Smooth muscle cell of bladder (primary cell): ENCODE measurements at places on chromosomes 5 and 9. TPM values are rescaled to one million over a fixed set of nuclear protein-coding genes. Genes with fewer than 3 reads are reported as not detected.

ADAMTS16 gene
- total RNA-seq = 0.14 and 0.18 TPM in 2 replicates

SMARCA2 gene
- total RNA-seq = 49.4 and 52.1 TPM in 2 replicates

NHP2 gene
- 91.4 and 95.0 TPM in 2 replicates for total RNA-seq

FAM240B gene
- total RNA-seq = not detected in 2 replicates

ATG12 gene
- total RNA-seq = 28.0 and 36.0 TPM in 2 replicates

KCNN2 gene
- 0.43 and 0.55 TPM in 2 replicates for total RNA-seq

FGFR4 gene
- total RNA-seq = 2.2 and 19.8 TPM in 2 replicates

EGFL7 gene
- 10.5 and 15.6 TPM in 2 replicates for total RNA-seq

ENC1 gene
- 17.6 and 41.0 TPM in 2 replicates for total RNA-seq

PDE8B gene
- total RNA-seq = 0.09 and 0.14 TPM in 2 replicates

SV2C gene
- not detected in 2 replicates for total RNA-seq

NUTM2F gene
- total RNA-seq = not detected in 2 replicates

PCDHA12 gene
- under 0.01 and 0.09 TPM in 2 replicates for total RNA-seq

HMCN2 gene
- under 0.01 TPM in 2 replicates for total RNA-seq

WNT8A gene
- total RNA-seq = not detected in 2 replicates

NDUFAF2 gene
- total RNA-seq = 35.0 and 36.2 TPM in 2 replicates

ZNF658 gene
- 4.0 and 4.9 TPM in 2 replicates for total RNA-seq

RNF183 gene
- not detected in 2 replicates for total RNA-seq

SLC34A3 gene
- total RNA-seq = not detected in 2 replicates

TNFSF8 gene
- total RNA-seq = not detected in 2 replicates

GRIN3A gene
- total RNA-seq = not detected in 2 replicates

DMGDH gene
- total RNA-seq = 2.3 and 2.7 TPM in 2 replicates

SPATA31A3 gene
- not detected in 2 replicates for total RNA-seq

SPATA31C1 gene
- not detected in 2 replicates for total RNA-seq

PRDM9 gene
- not detected in 2 replicates for total RNA-seq

NUP188 gene
- total RNA-seq = 19.8 and 23.4 TPM in 2 replicates

CDKN2A gene
- 9.5 and 10.1 TPM in 2 replicates for total RNA-seq

GABRP gene
- not detected in 2 replicates for total RNA-seq

CNTNAP3B gene
- total RNA-seq = 1.3 and 6.4 TPM in 2 replicates

ACTBL2 gene
- total RNA-seq = 1.1 and 3.0 TPM in 2 replicates

C9orf50 gene
- 0.14 and 0.18 TPM in 2 replicates for total RNA-seq

PTGDS gene
- total RNA-seq = 2.3 and 14.1 TPM in 2 replicates

CCIN gene
- 0.57 and 1.5 TPM in 2 replicates for total RNA-seq

CEL gene
- total RNA-seq = 0.14 and 0.18 TPM in 2 replicates

NOXA1 gene
- total RNA-seq = 0.46 and 0.57 TPM in 2 replicates

TRIM7 gene
- total RNA-seq = 1.2 and 2.8 TPM in 2 replicates

LOX gene
- total RNA-seq = 94.2 and 171 TPM in 2 replicates

MCTP1 gene
- 4.7 and 6.1 TPM in 2 replicates for total RNA-seq

GABRA1 gene
- not detected in 2 replicates for total RNA-seq

GABRB2 gene
- under 0.01 TPM in 1 of 2 replicates, not detected in the other for total RNA-seq
